ENCODE measurements at places on chromosomes 5 and 9.

- DNase-seq = no peak
Measured at GRCh38 chr9:130664251-130665028, at the start of gene PRDM12. PRDM12 (plus strand) TSS chr9:130664594; CDS start chr9:130664654, 60 bp downstream.

- no peak for DNase-seq
Measured at GRCh38 chr9:126830827-126831226, 26.0 kb downstream of the ZBTB43 start.

- DNase-seq = no peak
Measured at GRCh38 chr9:6144947-6145346, 70.7 kb upstream of the IL33 start.

- no peak for DNase-seq
Measured at GRCh38 chr9:28956116-28956880, 1383.0 kb upstream of the C9orf72 start.

DNA sequence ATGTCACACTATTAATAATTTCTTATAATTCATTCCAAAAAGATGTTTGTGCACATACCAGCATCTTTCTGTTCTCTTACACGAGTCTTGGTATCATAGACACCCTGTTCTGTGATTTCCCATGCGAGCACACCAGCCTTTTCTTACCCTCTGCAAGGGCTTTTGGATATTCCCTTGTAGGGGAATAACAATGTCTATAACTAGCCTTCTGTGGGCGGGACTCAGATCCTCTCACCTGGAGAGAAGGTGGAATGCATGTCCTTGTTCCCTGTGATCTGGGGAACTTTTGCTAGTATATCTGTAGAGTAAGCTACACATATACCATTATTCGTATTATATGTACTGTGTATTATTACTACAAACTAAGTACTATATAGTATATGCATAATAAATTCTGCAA is 44.8 kb downstream of the EHMT1 start:
- no peak for DNase-seq

GRCh38 chr5:163259495-163259894 is 177.9 kb upstream of the CCNG1 start:
- no peak for DNase-seq

DNA sequence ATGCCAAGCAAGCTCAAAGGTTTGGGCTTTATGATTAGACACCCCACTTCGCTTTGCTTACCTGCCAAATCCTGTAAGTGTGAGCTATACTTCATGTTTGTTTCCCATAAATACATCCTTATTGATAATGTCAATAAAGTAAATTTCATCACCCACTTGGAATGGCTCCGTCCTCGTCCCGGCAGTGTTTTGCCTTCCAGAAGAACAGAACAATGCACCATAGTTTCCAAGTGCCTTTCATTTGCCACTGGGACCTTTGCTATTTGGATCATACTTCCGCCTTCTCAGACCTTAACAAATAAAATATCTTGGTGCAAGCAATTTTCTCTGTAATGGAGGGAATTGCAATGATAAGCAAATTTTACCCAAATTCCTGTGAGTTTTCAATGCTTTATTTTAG is 229.3 kb downstream of the PIK3R1 start:
- DNase-seq = no peak

- peak; percentile 11 for DNase-seq
Measured at GRCh38 chr5:2038321-2039179, 155.8 kb upstream of the IRX4 start.

- no peak for DNase-seq
Measured at GRCh38 chr9:108551030-108551841, 304.6 kb downstream of the ACTL7B start.
